ENCODE measurements at places on chromosomes 6 and 20.

- peak; percentile 32 for DNase-seq
These were observed 45.1 kb downstream of the OGFRL1 start for GRCh38 chr6:71333697-71334096.

GRCh38 chr6:18493382-18493891 is 106.3 kb downstream of the RNF144B start:
- DNase-seq: no peak

DNA sequence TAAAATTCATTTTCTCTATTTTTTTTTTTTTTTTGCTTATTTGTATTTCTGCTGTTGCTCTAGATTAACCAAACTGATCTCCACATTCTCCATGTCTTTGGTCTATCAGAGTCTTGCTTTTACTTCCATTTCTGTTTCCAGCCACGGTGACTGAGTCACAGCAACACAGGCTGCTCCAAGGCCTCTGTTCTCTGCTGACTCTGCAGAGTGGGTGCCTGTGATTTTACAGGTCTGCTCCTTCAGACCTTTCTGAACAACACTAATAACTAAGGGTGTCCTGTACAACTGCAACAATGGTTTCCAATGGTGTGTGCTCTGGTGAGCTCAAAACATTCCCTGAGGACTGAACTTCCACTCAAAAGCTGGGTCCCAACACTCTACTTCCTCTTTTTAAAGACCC is 102.3 kb upstream of the BMP2 start:
- no peak for DNase-seq

DNA sequence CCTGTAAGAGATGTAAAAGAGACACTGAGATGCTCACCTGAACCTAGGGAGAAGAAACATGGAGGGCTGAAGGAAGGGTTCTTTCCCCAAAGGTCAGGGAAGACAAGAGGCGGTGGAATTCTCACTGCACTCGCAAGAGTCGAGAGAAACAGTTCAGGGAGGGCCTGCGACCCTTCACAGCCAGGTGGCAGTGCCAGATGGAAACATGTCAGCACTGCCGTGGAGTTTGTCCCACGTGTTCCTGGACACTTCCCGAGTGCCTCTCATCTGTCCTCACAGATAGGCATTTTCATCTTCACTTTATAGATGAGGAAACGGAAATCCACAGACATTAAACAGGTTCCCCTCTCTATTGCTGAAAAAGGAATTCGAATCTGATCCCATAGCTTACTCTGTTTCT is 70.4 kb upstream of the SYNJ2 start:
- DNase-seq: no peak

DNA sequence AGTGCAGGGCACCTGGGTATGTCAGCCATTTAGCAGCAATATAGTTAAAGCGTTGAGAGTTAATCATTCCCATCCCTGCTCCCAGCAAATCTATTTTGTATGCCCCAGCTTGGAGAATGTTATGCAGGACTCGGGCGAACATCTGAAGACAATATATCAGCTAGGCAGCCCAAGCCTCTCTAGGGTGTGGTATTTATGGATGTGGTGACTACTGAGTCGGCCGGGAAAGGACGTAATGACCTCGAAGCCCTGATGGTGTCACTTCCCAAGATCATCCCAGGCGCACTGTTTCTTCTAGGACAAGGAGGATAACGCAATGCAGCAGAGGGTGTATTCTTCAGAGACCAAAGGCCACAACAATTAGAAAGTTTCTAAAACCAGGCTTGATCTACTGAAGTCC is 63.6 kb upstream of the FAM184A start:
- no peak for DNase-seq

- no peak for DNase-seq
These were observed 2.5 kb downstream of the SCML4 start for GRCh38 chr6:107821591-107821990.

GRCh38 chr6:129713806-129714333 is 3.9 kb upstream of the ARHGAP18 start:
- DNase-seq: no peak

DNA sequence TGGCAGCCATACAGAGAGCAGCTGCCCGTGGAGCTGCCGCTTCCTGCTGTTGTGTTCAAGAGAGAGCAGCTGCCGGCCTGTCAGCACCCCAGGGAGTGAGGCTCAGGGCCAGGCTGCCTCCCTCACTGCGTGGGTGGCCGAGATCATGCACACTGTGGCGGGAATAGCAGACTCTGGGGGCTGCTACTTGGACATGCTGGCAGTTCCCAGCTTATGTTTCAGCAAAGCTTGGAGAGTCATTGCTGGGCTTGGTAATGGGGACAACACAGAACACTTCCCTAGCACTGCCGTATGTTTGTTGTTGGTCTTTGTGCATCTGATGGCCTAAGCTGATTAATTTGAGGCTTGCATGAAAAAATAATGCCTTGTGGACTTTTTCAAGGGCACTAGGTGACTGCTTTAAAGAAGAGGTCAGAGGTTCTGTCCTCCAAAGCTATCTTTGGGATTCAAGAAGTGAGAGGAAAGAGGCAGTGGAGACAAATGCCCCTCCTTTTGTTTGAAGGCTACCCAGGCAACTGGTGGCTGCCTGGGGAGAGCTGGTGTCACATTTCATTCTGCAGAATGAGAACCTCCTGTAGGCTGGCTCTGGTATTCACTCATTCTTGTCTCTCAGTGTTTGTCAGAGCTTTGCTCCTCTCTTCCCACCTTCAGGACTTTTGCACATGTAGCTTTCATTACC is 18.8 kb downstream of the MRAP2 start:
- DNase-seq: peak; percentile 53

- DNase-seq: no peak
These were observed 179.4 kb downstream of the ASCC3 start for GRCh38 chr6:100701728-100702127.

- DNase-seq: peak; percentile 43
These were observed 330.8 kb upstream of the PREP start for GRCh38 chr6:105733556-105734162.

GRCh38 chr6:53790886-53791285 is 3.9 kb upstream of the LRRC1 start:
- no peak for DNase-seq

GRCh38 chr6:161594412-161594811 is 320.6 kb upstream of the AGPAT4 start:
- DNase-seq: no peak

DNA sequence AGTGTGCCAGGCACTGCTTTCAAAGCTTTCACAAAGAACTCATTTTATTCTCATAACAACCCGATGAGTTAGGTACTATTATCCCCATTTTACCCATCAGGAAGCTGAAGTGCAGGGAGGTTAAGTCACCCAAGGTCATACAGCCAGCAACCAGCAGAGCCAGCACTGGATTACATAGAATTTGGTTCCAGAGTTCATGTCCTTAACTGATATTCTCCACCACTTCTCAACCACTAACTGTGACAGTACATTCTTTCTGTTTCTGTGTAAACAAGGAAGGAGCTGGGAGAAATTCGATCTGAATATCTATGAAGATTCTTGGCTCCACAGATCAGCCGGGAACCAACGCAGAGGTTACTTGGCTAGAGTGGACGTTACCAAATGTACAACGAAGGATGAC is 98.0 kb downstream of the KIF16B start:
- peak; percentile 49 for DNase-seq

DNA sequence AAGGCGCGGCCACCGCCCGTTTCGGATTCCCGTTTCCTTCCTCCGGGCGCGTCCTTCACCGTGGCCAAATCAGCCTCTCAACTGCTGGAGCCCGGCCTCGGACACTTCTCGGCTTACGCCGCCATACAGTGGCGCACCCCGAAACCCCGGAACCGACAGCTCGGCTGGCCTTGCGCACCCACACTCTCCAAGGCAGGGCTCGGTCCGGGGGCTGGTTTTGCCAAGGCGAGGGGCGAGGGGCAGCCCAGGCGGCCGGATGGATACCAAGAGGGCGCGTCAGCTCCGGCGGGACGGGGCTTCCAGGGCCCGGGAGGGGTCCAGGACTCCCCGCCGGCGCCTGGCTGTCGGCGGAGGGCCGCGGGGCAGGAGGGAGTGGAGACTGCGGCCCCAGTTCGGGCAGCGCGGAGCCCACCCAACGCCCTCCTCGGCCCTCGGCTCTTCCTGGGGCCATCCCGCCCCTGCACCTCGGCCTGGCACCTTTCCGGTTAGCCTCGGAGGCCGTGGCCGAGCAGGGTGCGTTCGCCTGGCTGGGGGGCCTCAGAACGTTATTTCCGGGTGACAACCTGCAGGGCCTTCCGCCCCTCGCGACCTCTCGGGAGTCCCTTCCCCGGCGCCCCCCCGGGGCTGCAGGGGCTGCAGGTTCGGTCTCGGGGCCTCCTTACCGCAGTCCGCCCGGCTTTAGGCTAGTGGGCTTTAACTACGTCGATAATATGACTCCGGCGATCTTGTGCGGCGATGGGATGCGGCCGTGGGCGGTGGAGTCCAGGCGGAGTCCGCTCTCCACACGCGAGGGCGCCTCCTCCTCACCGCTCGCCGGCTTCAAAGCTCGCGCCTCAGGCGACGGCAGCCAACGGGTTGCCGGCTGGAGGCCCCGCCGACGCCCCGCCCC is 697 bp upstream of the CEP43 start:
- DNase-seq: peak; percentile 39

All from hepatocyte (in vitro differentiated cells).